ENCODE measurements at places on chromosomes 16 and 17.

DNA sequence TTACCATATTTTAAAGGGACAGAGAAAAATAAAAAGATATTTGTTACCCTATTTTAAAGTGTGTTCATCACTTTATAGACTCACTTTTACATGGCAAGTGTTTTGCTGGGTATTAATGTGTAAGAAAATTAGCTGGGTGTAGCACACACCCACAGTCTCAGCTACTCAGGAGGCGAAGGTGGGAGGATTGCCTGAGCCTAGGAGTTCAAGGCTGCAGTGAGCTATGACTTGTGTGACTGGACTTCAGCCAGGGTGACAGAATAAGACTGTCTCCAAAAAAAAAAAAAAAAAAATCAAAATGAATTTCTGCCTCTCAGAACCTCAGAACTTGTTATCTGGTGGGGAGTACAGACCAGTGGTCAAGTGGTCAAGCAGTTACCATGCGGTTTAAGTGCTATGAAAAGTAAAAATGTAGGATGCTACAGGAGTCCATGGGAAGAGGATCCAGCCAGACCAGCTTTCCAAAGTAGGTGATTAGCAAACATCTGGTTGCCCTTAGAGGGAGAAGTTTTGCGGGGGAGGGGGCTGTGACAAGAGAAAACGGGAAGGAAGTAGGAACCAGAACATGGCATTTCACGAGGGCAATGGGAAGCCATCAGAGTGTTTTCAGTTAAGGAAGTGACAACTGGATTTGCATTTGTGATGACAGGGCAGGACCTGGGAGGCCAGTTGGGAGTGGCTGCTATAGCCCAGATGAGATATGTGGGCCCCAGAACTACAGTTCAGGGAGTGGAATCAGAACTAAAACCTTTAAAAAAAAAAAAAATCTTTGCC is 13.9 kb downstream of the CNEP1R1 start:
- no peak for DNase-seq

DNA sequence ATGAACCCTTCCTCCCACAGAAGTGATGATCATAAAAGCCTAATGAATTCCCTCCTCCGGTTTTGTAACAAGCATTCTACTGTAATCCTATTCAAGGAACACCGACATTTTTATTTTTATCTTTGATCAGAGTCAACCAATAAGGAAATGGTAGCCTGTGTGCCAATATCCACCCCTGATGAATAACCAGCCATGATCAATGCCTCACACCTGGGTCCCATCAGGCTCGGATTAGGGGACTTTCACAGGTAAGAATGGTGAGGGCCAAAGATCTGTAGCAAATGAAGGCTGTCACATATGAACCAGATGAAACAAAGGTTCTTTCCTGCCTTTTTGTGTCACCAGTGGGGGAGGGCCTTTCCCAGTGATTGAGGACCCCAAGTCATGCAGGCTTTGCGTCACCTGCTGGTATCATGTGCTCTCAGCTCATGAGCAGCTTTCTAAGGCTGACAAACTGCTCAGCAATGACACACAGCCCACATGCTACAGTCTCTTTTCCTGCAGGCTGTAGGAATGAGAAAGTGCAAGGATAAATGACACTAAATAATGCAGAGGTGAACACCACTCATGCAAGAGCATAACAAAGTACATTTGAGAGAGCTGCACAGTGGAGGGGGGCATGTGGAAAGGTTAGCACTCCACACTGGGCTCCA is 34.9 kb downstream of the TOM1L2 start:
- no peak for DNase-seq

DNA sequence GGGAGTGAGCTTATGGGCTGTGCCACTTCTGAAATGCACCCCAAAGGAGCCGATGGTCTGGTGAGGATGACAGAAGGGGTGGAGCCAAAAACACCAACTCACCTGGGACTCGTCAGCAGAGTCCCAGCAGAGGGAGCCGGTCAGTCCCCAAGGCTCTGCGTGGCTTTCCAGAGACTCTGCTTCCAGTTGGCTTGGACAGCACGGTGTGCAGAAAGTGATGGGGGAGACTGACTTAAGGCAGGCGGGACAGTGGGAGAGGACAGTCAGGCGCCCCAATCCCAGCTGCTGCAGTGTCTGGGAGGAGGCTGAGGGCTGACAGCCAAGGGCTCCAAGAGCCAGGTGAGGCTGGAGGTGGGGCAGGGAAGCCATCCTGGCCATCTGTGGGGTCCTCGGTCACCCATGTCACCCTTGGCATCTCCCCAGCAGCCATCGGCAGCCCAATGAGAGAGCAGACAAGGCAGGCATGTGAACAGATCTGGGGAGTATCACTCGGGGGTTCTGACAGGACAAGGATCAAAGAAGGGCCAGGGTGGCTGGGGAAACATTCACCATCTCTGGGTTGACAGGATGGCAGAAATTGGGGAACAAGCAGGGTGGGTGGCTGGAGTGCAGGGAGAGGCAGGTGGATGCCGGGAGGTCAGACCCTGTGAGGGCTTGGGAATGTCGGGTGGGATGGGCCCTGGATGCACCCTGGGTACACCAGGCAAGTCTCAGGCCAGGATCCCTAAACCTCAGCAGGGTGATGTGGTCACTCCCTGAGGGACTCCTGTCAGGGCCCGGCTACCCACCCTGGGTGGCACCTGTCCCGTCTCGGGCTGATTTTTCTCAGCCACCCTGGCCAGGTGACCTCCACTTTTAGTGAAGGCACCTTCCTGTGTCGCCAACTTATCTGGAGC is 8.9 kb upstream of the KRTAP17-1 start:
- peak; percentile 20 for DNase-seq

- DNase-seq = peak; percentile 38
These were observed 31.7 kb upstream of the KCNJ2 start for GRCh38 chr17:70137451-70138230.

DNA sequence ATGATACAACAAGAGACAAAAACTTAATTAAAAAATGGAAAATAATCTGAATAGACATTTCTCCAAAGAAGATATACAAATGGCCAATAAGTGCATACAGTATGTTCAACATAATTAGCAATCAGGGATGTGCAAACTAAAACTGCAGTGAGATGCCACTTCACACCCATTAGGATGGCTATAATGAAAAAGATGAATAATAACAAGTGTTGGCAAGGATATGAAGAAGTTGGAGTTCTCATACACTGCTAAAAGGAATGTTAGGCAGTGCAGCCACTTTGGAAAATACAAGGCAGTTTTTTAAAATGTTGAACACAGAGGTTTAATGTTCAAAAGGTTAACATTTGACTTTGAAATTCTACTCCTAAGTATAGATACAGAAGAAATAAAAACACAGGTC is 69.8 kb downstream of the PCTP start:
- DNase-seq = no peak

DNA sequence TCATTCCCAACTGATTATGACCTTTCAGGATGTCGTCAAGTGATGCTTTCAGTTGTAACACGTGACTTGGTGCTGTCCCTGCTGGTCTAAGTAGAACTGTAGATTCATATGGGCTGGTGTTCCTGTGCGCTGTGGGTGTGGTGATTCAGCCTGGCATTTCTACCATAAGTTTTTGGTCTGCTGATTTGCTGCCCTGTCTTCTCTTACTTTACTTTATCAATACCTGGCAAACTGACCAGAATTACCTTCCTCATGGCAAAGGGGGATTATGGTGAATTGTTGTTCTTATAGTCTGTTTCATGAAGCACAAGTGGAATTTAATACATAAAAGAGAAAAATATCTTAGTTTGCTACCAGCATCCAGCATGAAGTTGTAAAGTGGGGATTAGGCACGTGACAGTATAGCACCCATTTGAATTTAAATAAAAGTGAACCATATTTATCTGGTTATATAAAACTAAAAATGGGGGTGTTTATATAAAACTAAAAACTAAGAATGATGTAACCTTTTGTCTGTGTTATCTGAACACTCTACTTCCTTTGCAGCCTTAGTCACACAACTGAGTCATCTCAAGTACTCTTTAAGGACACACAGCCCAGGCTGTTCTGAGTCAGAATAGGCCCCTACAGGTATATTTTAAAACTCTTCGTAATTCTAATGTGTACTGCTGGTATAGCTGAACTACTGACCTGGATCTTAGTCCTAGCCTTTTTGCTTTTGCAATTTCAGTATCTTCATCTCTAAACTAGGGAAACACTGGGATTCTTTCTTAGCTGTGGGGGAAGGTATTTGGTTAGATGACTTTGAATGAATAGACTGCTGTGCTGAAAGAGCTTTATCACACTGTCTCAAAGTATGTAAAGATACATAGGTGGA is 28.3 kb downstream of the TTC19 start:
- DNase-seq = peak; percentile 72
